ENCODE measurements at places on chromosomes 7 and 10. TPM values are rescaled to one million over a fixed set of nuclear protein-coding genes. Genes with fewer than 3 reads are reported as not detected.

GRCh38 chr7:81447351-81447952 lies 322.4 kb downstream of the HGF start:
- no peaks in the 10 kb centered on the region for H3K27me3 ChIP-seq
- DNase-seq = no peak
- H3K4me3 ChIP-seq = no peak overlapping the region
- H3K4me1 ChIP-seq = no peaks in the 10 kb centered on the region
- H3K36me3 ChIP-seq = no peaks in the 10 kb centered on the region
- no peak overlapping the region for H3K27ac ChIP-seq

DNA sequence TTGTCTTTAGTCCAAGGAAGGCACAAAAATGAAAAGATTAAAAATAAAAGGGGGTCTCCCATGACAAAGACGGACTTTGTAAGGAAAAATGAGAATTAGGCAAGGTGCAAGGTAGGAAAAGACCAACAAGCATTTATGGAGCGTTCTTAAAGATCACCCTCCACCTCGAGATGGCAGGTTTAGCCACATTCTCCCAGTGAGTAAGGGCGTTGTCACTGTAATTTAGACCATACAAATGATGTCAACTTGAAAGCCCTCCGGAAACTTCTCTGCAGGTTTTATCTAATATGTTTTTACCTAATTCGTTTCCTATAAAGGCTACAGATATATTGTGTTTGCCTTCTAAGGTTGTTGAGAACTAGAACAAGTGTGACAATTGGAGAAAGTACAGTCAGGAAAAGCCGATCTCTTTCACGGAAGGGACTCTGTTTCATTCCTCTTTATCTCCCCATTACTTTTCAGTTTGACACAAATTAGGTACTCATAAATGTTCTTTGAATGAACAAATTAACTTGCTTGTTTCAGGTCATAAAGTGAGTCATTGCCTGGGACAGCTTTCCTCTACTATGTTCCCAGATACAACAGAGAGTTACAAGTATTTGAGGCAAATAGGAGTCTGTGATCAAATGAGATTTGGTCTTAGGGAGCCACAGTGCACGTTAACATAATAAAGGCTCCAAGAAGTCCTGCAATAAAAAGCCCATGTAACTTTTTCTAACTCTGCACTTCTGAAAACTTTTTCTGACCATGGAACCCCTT lies 102.6 kb upstream of the HABP2 start:
- H3K4me3 ChIP-seq = no peak overlapping the region
- no peak overlapping the region for H3K27ac ChIP-seq
- peaks cover 4% of the 10 kb centered on the region for H3K4me1 ChIP-seq
- no peaks in the 10 kb centered on the region for H3K27me3 ChIP-seq
- no peak for DNase-seq
- H3K36me3 ChIP-seq = no peaks in the 10 kb centered on the region

- H3K27me3 ChIP-seq = no peaks in the 10 kb centered on the region
- peaks cover 14% of the 10 kb centered on the region for H3K4me1 ChIP-seq
- DNase-seq = no peak
- no peak overlapping the region for H3K4me3 ChIP-seq
Observed at GRCh38 chr10:3399756-3400155, 227.2 kb upstream of the PITRM1 start.

DNA sequence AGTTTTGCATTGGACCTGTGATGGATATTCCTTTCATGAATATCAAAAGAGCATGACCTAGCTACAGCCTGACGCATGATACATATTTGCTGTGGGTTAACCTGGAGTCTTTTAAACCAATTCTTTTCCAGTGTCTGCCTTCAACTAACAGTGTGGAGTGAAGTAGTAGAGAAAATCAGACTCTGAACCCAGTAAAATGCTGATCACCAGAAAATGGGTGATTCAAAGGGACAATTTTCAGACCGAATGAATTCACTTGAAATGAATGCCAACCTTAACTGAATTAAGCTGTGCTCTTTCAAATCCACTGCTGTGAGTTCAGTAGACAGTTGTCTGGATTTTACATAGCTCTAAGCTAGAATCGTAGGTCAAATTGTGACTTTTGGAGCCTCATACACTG lies 123.0 kb downstream of the CDK14 start:
- no peak for DNase-seq
- peaks cover 29% of the 10 kb centered on the region for H3K4me1 ChIP-seq
- no peak overlapping the region for H3K27ac ChIP-seq

DNA sequence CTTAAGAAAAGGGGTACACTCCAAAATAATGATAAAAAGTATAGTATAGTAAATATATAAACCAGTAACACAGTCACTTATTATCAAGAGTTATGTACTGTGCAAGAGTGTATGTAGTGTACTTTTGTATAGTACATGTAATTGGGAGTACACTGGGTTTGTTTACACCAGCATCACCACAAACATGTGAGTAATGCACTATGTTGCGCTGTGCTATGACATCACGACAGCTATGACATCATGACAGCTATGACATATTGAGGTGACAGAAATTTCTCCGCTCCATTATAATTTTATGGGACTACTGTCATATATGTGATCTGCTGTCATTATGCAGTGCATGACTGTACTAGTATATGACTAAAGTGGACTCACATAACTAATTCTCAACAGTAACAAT lies 84.6 kb downstream of the KMT2C start:
- no peak overlapping the region for H3K4me3 ChIP-seq
- no peaks in the 10 kb centered on the region for H3K4me1 ChIP-seq
- no peak overlapping the region for H3K27ac ChIP-seq
- H3K36me3 ChIP-seq = no peaks in the 10 kb centered on the region

GRCh38 chr7:35485436-35485835 lies 209.5 kb downstream of the HERPUD2 start:
- H3K27ac ChIP-seq = no peak overlapping the region
- no peak overlapping the region for H3K4me3 ChIP-seq
- H3K4me1 ChIP-seq = no peaks in the 10 kb centered on the region
- H3K27me3 ChIP-seq = no peaks in the 10 kb centered on the region
- H3K36me3 ChIP-seq = no peaks in the 10 kb centered on the region

DNA sequence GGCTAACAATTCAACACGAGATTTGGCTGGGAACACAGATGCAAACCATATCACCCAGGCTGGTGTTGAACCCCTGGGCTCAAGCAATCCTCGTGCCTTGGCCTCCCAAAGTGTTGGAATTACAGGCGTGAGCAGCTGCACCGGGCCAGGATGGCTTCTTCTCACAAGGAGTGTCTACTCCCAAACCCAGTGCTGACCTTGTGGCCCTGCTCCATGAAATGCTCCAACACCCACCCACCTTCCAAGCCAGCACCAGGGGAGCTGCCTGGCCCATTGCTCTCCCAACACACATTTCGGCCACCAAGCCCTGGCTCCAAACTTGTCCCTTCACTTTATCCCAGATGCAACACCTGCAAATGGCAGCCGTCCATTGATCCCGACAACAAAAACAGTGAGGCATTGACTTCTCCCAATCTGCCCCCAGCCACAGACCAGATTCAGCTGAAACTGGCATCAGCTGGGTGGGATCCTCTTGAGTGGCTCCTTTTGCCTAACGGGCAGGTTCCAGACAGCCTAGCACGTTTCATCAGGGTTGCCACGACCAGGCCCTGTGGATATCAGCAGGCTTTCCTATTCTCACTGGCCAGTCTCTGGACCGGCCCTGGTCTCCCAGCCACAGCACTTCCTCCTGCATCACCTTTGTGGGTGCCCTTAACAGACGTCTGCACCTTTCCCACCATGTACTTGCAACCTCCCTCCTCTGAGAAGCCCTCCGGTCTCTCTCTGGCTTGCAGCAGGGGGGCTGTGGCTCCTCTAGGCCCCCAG lies 105.7 kb upstream of the CARD11 start:
- no peaks in the 10 kb centered on the region for H3K36me3 ChIP-seq
- no peak for DNase-seq
- peaks cover 8% of the 10 kb centered on the region for H3K27me3 ChIP-seq
- no peaks in the 10 kb centered on the region for H3K4me1 ChIP-seq
- H3K27ac ChIP-seq = no peak overlapping the region
- no peak overlapping the region for H3K4me3 ChIP-seq

- H3K36me3 ChIP-seq = no peaks in the 10 kb centered on the region
- no peaks in the 10 kb centered on the region for H3K27me3 ChIP-seq
- peaks cover 16% of the 10 kb centered on the region for H3K4me1 ChIP-seq
- H3K4me3 ChIP-seq = no peak overlapping the region
Observed at GRCh38 chr10:113042868-113043267, 92.8 kb downstream of the TCF7L2 start.

Gene CLEC2L
- 0.97 TPM for total RNA-seq

Gene ANXA8
- total RNA-seq = not detected

Measured in heart right ventricle (tissue), 16 donors.